ENCODE measurements at places on chromosomes 6 and 20. TPM values are rescaled to one million over a fixed set of nuclear protein-coding genes. Genes with fewer than 3 reads are reported as not detected.

HSP90AB1 gene
- total RNA-seq: 784 TPM

GRCh38 chr20:6692566-6693173 lies 74.8 kb upstream of the BMP2 start:
- no peak for DNase-seq

DNA sequence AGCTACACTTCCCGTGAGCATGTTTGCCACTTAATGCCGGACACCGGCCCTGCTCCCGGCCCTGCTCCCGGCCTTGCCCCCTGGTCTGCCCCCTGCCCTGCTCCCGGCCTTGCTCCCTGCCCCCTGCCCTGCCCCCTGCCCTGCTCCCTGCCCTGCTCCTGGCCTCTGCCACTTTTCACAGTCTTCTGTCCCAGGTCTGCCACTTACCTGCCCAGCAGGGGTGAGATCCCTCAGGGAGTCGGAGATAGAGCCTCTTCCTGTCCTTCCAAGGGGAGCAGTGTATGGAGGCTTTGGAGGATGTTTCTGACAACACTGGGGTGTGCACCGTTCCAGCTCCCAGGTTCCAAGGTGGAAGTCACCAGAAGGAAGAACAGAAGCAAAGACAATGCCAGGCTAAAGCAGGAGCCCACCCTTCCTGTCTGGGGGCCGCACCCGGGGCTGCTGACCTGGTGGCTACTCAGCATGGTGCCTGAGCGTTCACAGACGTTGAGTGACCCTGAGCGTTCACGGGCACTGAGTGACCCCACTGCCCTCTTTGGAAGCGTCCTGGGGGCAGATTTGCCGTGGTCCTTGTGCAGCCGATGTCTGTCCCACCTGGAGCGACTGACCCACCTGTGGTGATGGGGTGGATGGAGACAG lies 199.8 kb downstream of the DLL1 start:
- DNase-seq: no peak

DNA sequence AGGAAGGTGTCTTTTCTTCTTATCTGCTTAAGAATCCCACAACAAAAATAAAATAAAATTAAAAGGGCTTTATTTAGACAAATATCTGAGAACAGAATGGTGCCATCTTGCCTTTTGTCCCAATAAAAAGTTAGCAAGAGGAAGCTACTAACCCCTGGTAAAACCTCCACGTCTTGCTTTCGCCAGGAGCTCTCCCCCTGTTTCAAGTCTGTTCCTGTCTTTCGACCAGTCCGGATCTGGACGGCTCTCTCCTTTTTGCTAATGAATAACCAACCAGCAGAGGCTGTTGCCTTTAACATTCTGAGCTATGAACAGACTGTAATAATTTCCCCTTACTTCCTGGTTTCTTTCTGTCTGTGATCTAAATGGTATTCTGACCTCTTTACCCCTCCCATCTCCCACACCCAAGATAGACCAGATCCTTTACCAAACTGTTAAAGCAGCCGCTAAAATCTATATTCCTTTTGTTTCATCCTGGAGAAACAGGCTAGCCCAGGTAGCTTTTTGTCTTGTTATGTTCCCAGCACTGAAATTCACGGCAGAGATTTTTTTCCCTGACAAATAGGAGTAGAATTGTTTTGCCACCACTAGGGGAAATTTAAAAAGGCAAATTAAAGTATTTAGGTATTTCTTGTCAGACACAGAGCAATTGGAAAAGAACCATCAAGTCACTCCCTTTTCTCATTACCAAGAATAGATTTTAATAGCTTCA lies at the start of gene FRK:
Gene FRK (minus strand): TSS at position 320 of the 712 bp plus-strand sequence. CDS start 580 bp downstream, outside the sequence.
- DNase-seq: no peak

GRCh38 chr6:88662163-88662580 lies 301.2 kb downstream of the RNGTT start:
- peak; percentile 5 for DNase-seq

Data from dermis blood vessel endothelial cell (primary cell).